Thoracic aorta (tissue), 2 donors: ENCODE measurements at places on chromosomes 16 and 17. TPM values are rescaled to one million over a fixed set of nuclear protein-coding genes. Genes with fewer than 3 reads are reported as not detected.

GRCh38 chr16:66652661-66653360 lies 43.7 kb downstream of the CMTM4 start:
- DNase-seq = no peak

GRCh38 chr17:81385320-81386111 lies 9.7 kb upstream of the BAHCC1 start:
- no peak for DNase-seq

DNA sequence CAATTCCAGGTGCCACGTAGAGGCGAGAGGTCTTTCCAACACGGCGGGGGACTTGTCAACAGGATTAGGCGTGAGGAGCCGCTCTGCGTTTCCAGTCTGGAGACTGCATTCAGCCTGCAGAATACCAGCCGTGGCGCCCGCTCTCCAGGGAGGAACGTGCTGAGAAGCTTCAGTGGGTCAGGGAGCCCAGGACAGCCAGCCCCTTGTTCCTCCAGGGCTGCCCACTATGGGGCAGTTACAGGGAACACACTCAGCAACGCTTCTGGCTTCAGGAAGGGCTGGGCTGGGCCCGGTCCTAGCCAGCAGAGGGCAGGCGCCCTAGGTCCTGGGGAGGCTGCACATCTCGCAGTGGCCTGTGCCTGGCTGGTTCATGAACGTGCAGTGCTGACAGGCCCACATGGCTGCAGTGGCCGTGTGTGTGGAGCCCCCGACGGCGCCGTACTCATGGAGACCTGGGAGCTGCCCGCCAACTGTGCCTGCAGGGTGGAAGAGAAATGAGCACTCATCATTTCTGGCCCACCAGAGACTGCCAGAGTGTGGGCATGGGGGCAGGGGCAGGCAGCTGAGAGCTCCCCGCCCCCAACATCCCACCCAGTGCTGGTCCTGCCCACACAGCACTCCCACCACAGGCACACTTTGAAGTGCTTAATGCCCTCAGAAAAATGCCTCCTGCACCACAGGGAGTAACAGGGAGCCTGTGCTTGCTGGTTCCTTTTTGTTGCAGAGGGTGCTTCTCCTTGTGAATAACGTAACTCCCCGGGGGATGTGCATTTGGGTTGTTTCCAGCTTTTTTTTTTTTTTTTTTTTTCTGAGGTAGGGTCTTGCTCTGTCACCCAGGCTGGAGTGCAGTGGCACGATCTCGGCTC lies 7.0 kb upstream of the FAAP100 start:
- no peak for DNase-seq

- DNase-seq = no peak
Observed at GRCh38 chr17:8398980-8399379, 1.4 kb upstream of the RNF222 start.

- no peak for DNase-seq
Observed at GRCh38 chr17:45370949-45371413, 54.2 kb upstream of the MAP3K14 start.

DNA sequence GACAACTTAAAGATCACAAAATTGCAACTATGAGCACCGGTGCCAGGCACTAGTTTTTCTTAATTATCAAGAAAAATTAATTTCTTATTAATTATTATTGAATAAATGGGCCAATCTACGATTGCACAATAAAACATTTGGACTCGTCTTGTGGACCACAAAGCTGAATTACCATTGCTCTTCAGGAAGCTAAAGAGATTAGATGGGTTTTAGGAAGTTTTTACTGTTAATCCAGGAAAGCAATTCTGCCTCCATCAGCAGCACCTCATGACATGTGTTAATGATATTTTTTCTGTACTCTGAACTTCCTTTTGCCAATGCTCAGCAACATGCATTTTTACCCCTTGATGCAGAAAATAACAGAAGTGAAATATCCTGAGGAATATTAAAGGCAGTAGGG lies 37.9 kb downstream of the HS3ST3A1 start:
- no peak for DNase-seq

DNA sequence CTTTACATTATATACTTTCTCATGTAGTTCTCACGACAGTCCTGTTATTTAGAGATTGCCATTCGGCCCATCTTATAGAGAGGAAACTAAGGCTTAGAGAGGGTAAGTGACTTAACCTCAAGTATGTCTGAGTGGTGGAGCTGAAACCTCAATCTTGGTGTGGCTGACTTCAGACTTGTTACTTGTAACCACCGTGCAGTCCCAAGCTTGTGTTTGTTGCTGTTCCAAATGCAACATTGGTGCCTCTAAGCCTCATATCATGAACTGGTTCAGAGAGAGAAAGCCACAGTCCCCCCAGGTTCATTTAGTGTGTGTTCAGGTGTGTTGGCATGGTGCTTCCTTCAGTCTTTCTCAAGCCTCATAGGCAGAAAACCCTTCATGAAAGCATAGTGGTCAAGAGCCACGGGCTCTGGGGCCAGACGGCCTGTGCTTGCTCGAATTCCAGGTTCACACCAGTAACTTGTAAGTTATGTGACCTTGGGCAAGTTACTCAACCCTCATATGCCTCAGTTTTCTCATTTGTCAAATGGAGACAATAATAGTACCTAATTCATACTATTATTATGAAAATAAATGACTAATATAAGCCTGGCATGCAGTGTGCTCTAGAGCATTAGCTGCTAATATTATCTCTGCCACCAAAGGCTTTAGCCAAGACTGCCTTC lies 39.9 kb downstream of the CDH1 start:
- no peak for DNase-seq

DNA sequence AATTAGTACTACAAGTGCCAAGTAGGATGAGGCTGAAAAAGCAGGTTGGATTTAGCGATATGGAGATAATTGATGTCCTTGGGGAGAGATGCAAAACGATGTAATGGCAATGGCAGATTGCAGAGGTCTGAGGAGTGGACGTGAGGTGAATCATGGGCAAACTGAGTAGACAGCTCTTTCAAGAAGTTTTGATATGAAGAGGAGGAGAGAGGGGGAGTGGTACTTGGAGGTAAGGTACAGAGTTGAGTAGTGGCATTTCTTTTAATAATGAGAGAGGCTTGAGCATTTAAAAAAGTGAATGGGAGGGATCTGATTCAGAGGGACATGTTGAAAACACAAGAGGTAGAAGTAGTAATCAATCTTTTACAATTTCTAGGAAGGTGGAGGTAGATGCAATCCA lies 17.7 kb upstream of the VPS4A start:
- no peak for DNase-seq

GRCh38 chr16:21986692-21987246 lies 14.1 kb downstream of the PDZD9 start:
- no peak for DNase-seq

DNA sequence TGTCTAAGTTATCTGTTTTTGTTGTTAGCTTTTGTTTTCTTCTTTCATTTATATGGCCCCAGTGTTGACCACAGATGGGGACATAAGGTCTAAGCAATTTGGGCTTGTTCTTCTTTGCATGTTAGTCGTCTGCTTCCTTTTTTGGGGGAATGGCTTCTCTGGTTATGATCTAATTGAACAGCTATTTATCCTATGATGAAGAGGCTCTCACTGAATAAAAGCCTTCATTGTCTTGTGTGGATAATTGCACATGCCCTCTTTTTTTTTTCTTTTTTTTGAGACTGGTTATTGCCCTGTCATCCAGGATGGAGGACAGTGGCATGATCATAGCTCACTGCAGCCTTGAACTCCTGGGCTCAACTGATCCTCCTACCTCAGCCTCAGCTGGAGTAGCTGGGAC lies 13.7 kb downstream of the SMARCE1 start:
- DNase-seq = no peak

DNA sequence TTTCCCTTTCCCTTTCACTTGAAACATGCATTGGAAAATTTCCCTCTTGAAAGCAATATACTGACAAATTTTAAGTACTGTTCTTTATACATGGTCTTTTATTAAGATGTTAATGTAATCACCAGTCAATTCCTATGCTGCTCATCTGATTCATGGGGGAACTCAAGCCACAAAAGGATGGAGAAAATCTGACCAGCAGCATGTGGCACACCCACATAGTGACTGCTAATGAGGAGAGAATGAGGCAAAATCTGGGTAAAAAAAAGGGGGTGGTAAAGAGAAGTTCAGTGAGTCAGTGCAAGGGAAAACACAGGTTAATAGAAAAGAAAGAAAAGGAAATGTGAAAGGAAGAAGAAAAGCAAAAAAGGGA lies 11.3 kb downstream of the RFFL start:
- no peak for DNase-seq

GRCh38 chr16:74372953-74373846 lies 2.9 kb upstream of the NPIPB15 start:
- DNase-seq = no peak

- DNase-seq = no peak
Observed at GRCh38 chr17:77794846-77795245, 163.7 kb upstream of the TNRC6C start.

DNA sequence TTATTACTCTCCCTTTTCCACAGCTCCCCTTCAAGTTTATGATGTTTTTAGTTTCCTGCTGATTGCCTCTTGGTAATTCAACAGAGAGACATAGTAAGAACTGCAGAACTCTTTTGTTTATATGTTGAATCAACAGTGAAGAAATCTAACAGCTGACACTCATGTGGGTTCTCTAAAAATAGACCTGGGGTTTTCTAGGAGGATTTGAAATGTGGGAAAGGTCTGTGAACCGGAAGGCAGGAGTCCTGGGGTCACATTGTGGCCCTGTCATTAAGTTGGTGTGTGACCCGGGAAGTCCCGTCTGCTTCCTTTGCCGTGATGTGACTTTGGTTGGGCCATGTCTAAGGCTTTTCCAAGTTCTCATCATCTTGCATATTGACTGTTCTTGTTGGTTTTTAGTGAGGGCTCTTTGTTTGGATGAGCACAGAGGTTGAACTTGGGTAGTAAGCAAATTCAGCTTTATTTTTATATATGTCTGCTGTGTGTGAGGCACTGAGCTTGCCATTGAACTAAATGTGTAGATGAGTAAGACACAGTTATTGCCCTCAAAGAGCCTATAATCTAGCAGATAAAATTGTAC lies 48.5 kb upstream of the HS3ST3A1 start:
- no peak for DNase-seq

- DNase-seq = no peak
Observed at GRCh38 chr16:60681043-60681442, 1355.2 kb downstream of the CDH8 start.

- no peak for DNase-seq
Observed at GRCh38 chr17:79617304-79617703, 6.5 kb upstream of the RBFOX3 start.

- DNase-seq = no peak
Observed at GRCh38 chr16:19744670-19745069, 26.6 kb downstream of the IQCK start.

- no peak for DNase-seq
Observed at GRCh38 chr17:36623281-36623680, 21.9 kb downstream of the MRM1 start.

GRCh38 chr16:8253718-8254117 lies 336.6 kb downstream of the TMEM114 start:
- no peak for DNase-seq

DNA sequence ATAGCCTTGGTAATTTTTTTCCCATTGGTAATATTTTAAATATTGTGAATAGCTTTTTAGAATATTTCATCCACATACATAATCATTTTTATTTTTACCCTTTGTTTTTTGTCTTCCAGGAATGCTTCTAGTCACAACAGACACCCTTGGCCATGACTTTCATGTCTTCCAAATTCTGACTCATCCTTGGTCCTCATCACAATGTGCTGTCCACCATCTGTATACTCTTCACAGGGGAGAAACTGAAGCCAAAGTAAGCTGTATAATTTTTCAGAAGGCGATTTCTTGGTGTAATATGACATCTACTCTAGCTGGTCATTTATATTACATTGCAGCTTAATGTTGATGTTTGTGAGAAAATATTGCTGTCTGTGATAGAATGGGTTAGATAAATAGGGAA lies 269.4 kb downstream of the BCAS3 start:
- no peak for DNase-seq

DNA sequence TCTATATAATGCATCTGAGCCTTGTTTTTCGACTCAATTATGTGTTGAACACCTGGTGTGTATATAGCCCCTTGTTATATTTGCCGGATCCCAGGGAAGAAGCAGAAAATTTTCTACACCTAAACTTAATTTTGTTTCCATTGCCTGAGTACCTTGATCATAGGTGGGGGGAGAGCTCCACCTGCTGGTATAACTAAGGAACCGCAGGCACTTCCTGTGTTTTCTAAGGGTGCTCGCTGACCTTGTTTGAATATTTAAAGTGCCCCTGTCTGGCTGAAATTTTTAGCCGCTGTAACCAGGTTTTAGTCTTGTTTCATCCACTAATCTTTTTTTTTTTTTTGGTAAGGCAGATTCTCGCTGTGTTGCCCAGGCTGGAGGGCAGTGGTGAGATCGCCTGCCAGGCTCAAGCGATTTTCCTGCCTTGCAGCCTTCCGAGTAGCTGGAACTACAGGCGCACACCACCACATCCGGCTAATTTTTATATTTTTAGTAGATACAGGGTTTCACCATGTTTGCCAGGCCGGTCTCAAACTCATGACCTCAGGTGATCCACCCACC lies 6.5 kb upstream of the NUBP1 start:
- no peak for DNase-seq

DNA sequence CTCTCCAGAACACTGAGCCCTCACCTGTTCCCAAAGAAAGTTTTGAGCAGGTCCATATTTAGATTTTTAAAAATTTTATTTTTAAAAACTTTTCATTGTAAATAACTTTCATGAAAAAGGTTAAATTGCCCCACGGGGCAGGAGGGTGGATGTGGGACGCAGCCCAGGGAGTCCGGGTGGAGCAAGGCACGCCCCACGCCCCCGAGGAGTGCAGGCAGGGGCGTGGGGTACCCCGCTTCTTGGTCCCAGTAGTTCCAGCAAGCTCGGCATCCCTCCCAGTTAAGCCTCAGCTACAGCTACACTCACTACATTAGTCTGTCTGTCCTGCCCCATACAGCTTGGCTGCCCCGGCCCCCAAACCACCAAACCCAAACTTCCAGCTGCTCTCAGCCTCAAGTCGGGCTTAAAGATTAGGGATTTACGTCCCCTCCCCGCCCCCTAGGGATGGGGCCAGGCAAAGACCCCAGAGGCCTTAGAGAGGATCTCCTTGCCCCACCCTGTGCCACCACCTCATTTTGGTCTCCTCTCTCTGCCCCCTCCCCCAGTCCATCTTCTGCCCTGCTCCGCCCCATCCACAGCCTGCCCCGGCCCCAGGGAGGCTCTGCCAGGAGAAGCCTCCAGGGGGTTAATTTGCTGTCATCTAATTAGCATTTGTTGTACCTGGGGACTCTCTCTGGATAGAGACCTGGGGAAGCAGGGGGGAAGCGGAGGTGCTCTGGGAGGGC lies 4.6 kb downstream of the FOXJ1 start:
- no peak for DNase-seq

- DNase-seq = no peak
Observed at GRCh38 chr17:82351254-82351712, 7.8 kb upstream of the TEX19 start.

GRCh38 chr17:47267354-47267828 lies 13.8 kb downstream of the ITGB3 start:
- no peak for DNase-seq

Gene KRTAP4-6
- total RNA-seq = not detected

Gene SPATA2L
- 24.1 TPM for total RNA-seq

Gene KRT39
- total RNA-seq = not detected

Gene MC1R
- total RNA-seq = 13.1 TPM

Gene TPSB2
- 58.3 TPM for total RNA-seq

Gene MOSMO
- 16.1 TPM for total RNA-seq

Gene CTRB1
- 4.9 TPM for total RNA-seq

Gene CCDC78
- 0.95 TPM for total RNA-seq

Gene HOXB7
- total RNA-seq = 0.63 TPM

Gene NPTX1
- total RNA-seq = 0.68 TPM

Gene FBXL19
- 14.5 TPM for total RNA-seq

Gene LDHD
- total RNA-seq = 7.2 TPM

Gene HBA1
- not detected for total RNA-seq

Gene ABCC11
- total RNA-seq = not detected

Gene SLC6A2
- total RNA-seq = not detected

Gene RAB37
- 2.2 TPM for total RNA-seq

Gene NGFR
- 22.5 TPM for total RNA-seq
